C1 segment of cervical spinal cord (tissue), 14 donors: ENCODE measurements at places on chromosomes 7 and 10.

DNA sequence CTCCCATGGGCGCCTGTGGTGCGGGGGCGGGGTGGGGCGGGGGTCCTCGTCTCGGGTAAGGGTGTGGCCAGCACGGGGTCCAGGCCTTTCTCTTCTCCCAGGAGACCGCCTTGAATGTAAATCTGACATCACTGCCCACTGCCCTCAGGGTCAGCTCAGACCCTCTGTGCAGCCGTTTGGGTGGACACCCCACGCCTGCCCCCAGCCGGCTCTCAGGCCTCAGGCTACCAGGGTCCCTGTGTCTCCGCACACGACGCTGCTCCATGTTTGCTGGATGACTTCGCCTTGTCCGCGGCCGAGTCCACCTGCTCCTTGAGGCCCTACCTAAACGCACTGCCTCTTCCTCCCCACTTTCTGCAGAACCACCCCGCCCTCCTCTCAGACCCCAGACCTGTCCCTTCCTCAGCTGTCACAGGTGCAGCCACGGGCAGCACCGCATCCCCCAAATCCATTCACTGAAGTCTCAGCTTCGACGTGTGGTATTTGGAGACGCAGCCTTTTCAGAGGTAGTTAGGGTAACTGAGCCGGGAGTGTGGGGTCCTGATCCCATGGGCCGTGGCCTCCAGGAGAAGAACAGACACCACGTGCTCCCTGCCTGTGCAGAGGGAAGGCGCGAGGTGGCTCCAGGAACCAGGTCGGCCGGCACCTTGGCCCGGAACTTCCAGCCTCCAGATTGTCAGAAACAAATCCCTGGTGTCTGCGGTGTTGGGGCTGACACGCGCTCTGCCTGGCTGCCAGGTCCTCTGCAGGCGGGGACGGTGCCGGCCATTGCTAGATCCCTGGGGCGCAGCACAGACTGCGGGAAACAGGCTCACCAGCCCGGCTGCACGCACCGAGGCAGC, 97.4 kb upstream of the DIP2C start:
- DNase-seq, result no peak

DNA sequence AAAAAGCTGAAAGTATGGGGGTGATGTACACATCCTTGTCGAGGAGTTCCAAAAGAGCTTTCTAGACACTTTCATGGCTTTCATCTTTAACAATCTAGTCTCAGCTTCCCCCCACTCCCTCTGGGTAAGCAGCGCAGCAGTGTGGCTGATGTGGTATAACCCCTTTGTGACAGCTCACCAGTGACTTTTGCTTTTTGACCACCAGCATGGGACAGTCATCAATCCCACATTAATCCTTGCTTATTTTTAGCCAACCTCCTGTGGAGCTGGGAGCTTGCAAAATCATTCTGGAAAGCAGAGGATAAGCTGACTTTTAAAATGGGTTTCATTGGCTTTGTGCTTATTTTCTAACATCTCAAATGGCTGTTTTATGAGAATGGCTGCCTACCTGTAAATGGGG, 272.7 kb downstream of the HDAC9 start:
- no peak for DNase-seq

DNA sequence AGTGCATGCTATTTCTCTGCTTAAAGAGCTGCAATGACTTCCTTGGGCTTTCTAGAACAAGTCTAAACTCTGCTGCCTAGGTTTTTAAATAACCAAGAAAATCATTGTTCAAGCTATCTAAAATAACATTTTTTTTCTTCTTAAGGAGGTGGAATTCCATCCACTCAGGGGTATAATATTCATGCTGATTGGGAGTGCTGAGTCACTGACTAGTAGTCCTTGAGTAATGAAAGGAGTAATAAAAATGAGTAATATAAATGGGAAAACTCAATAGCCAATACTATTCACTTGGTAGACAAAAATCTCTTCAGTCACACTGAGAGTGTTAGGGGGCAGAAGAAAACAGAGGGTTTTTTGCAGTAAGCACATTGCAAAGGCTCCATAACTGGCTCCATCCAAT, 72.0 kb downstream of the GFRA1 start:
- no peak for DNase-seq

GRCh38 chr7:124250297-124251034, 217.6 kb upstream of the TMEM229A start:
- no peak for DNase-seq

DNA sequence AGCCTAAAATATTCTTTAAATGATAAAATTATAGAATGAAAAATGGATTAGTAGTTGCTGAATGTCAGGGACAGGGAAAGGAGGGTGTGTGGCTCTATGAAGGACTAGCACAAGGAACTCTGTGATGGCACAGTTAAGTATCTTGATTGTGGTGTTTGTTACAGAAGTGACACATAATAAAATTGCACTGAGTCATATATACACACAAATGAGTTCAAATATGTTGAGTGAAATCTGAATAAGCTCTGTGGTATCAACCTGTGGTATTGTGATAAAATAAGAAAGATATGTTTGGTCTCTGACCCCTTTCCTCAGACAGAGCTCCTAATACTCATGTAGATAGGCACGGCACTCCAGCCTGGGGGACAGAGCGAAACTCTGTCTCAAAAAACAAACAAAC, 181.5 kb upstream of the TRIM24 start:
- DNase-seq, result no peak
